GM23248 (cell line): ENCODE measurements at places on chromosomes 13 and 19. TPM values are rescaled to one million over a fixed set of nuclear protein-coding genes. Genes with fewer than 3 reads are reported as not detected.

Gene ZNF675
- total RNA-seq: 10.6 and 13.3 TPM in 2 replicates

Gene SSC5D
- total RNA-seq: 12.6 and 14.4 TPM in 2 replicates

Gene VSTM1
- not detected in 2 replicates for total RNA-seq

Gene TGFBR3L
- 9.0 TPM in 1 of 2 replicates, not detected in the other for total RNA-seq

Gene GIPR
- not detected in 2 replicates for total RNA-seq

Gene ZNF738
- 6.7 and 10.6 TPM in 2 replicates for total RNA-seq

Gene ZNF726
- 0.89 and 4.8 TPM in 2 replicates for total RNA-seq

Gene PCDH9
- 0.76 and 1.4 TPM in 2 replicates for total RNA-seq

Gene ZNF772
- 13.6 and 13.7 TPM in 2 replicates for total RNA-seq

Gene CLDND2
- total RNA-seq: not detected in 2 replicates

Gene FOSB
- 11.9 and 16.1 TPM in 2 replicates for total RNA-seq

Gene SYT3
- total RNA-seq: not detected in 2 replicates

Gene MISP3
- total RNA-seq: 1.3 TPM in 1 of 2 replicates, not detected in the other

Gene TUBB4A
- not detected in 2 replicates for total RNA-seq

Gene SH3GL1
- 114 and 141 TPM in 2 replicates for total RNA-seq

Gene IZUMO4
- 1.6 and 2.3 TPM in 2 replicates for total RNA-seq

Gene GDF15
- total RNA-seq: 27.7 and 33.3 TPM in 2 replicates

Gene RYR1
- total RNA-seq: under 0.01 and 0.13 TPM in 2 replicates

Gene PTH2
- total RNA-seq: not detected in 2 replicates

Gene EDDM13
- not detected in 2 replicates for total RNA-seq

Gene SPACA4
- not detected in 2 replicates for total RNA-seq

Gene SIGLEC8
- not detected in 2 replicates for total RNA-seq

Gene LYPD5
- total RNA-seq: 0.32 and 0.76 TPM in 2 replicates

Gene FUT3
- total RNA-seq: not detected in 2 replicates

Gene HSPH1
- 35.5 and 35.9 TPM in 2 replicates for total RNA-seq

Gene ZIM2
- total RNA-seq: not detected in 2 replicates

Gene ZNF284
- 1.9 and 2.9 TPM in 2 replicates for total RNA-seq

Gene ZNF730
- total RNA-seq: 0.22 and 0.76 TPM in 2 replicates

Gene RGS9BP
- total RNA-seq: under 0.01 and 0.22 TPM in 2 replicates

Gene CCL25
- total RNA-seq: not detected in 2 replicates

Gene LRG1
- total RNA-seq: not detected in 2 replicates

Gene CRTC1
- 1.2 and 1.4 TPM in 2 replicates for total RNA-seq

Gene APOC4
- not detected in 2 replicates for total RNA-seq

Gene OR10H1
- total RNA-seq: not detected in 2 replicates

Gene LAIR2
- total RNA-seq: not detected in 2 replicates
